ENCODE measurements at places on chromosomes 6 and 20.

GRCh38 chr20:10110151-10110550 lies 75.4 kb downstream of the ANKEF1 start:
- no peak for DNase-seq

DNA sequence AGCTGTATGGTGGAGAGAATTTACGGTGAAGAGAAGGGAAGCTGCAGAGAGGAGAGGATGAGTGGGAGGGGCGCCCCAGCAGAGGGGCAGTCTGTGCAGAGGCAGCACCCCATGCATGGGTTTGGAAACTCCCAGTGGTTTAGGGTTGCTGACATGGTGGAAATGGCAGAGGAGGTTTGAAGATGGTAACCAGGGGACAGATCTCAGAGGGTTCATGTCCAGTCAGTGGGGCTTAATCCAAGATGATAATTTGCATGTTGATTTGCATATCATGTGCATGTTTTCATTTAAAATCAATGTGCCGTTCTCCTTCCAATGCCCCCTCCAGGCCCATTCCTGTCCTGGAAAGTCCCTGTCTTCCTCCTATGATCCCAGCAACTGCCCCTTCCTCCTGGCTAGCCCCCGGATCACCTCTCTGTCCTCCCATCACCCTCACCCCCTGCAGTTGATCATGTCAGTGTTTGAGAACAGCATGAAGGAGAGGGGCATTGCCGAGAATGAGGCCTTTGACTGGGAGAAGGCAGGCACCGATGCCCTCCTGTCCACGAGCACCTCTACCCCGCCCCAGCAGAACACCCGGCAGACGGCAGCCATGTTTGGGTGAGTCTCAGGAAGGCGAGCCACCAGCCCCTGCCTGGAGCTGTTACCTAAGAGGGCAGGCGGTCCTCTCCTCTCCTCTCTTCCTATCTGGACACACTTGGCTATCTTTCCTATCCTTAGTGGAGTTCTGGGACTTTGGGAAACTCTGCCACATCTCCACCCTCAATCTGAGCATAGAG lies 14.3 kb downstream of the TTBK1 start:
- DNase-seq = no peak

- DNase-seq = no peak
Measured at GRCh38 chr6:16716321-16716858, 44.9 kb downstream of the ATXN1 start.

DNA sequence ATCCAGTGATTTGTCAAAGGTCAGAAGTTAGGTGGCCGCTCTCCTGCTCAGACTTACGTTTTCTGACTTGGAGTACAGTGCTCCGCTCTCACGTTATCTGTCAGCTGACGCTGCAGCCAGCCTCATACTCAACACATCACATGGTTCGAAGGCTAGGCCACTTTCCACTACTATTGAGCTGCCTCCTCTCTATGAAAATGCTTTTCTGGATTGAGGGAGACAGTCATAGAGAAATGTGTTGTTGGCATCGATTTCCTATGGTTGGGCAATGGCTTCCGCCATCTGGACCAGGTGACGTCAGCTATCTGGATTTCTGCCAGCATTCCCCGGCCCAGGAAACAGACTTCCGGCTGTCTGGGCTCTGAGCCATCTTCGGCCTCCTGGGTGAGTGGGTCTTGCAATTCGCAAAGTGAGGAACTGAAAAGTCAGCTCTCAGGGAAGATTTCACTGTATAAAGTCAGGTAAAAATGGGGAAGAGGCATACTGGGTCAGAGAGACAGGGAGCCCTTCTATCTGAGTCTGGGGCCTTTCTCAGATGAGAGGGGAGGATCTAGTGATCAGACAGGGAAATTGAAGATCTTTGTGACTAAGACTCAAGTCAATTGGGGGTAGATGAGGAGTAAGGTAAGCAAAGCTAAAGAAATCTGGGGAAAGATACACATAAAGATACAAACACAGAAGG lies 37.5 kb upstream of the IER3 start:
- DNase-seq = no peak

DNA sequence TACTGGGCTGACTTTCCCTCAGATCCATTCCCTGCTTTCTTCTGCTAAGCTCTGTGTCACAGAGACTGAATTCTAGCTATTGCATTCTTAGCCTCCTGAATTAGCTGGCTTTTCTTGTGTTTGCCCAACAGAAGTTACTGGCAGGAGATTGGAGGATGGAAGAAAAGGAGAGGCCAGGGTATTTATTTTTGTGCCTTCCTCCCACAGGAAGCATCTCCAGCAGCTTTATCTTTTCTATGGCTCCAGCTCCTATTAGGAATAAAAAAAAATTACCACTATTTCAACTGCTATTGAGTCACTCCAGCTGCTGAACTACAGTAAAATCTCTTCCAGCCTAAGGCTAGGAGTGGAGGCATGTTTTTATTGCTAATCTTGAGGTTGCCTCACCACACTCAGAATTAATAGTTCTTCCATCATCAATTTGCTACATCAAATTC lies 492.4 kb downstream of the RFPL4B start:
- no peak for DNase-seq

DNA sequence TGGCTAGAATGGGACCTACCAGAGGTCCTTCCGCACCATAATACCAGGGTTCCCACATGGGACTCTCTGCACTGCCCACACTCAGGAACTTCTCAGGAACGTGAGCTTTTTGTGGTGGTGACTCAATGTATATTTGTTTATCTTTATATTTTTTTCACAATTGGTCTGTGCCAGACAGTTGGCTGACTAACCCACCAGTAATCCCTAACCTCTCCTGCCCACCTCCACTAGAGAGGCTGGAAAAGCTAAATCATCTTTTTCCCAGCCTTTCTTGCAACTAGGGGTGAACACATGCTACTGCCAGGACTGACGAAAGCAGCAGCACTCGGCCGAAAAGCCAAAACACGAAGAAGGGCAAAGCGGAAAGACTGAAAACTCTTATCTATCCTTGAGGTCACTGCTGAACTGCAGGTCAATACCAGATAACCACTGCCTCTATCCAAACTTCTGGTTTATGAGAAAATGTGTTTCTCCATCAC lies 112.9 kb downstream of the TRERF1 start:
- DNase-seq = no peak

GRCh38 chr6:149032599-149033405 lies 284.7 kb upstream of the TAB2 start:
- DNase-seq = no peak

DNA sequence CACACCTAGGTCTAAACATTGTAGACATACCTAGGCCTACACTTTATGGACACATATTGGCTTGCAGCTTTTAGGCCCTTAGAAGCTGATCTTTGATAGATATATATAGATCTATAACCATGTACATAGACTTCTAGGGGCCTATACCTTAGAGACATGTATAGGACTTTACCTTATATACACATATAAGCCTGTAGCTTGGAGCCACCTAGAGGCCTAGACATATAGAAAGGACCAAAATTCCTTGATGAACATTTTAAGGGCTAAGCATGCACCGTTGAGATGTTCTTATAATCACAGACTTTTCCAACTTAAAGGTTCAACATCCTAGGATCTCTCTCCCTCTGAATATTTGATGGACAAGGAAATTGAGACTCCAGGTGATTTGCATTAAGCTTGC lies 371.7 kb upstream of the SASH1 start:
- no peak for DNase-seq

DNA sequence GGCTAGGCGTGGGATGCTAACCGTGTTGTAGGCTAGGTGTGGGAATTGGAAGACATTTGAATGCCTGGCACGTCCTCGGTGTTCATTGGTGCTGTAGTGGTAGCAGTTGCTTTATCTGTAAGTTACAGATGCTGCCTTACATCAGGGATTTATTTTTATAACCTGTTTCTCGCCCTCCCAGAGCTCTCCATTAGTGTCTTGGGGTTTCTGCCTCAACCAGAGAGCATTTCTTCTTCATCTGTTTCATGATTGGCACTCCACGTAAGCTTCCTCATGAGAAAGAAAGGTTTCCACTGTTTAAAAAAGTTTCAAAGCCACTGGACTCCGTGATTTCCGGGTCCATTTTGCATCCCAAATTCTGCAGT lies 9.0 kb downstream of the IGF2R start:
- no peak for DNase-seq

- no peak for DNase-seq
Measured at GRCh38 chr6:149065658-149066556, 251.6 kb upstream of the TAB2 start.

DNA sequence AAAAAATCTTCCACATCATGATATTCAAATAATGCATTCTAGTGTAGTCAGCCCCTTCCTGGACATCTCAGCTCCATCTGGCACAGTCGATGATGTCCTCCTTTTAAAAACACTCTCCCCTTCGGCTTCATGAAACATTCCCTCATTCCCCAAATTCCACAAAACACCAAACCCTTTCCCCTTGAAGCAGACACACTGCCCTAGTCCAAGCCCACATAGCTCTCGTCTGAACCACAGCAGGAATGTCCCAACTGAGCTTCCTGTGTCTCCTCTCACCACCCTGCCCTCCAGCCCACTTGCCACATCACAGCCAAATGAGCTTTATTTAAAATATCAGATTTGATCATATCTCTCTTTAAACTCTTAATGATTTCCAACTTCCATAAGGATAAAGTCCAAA lies 106.4 kb upstream of the CARMIL1 start:
- no peak for DNase-seq

DNA sequence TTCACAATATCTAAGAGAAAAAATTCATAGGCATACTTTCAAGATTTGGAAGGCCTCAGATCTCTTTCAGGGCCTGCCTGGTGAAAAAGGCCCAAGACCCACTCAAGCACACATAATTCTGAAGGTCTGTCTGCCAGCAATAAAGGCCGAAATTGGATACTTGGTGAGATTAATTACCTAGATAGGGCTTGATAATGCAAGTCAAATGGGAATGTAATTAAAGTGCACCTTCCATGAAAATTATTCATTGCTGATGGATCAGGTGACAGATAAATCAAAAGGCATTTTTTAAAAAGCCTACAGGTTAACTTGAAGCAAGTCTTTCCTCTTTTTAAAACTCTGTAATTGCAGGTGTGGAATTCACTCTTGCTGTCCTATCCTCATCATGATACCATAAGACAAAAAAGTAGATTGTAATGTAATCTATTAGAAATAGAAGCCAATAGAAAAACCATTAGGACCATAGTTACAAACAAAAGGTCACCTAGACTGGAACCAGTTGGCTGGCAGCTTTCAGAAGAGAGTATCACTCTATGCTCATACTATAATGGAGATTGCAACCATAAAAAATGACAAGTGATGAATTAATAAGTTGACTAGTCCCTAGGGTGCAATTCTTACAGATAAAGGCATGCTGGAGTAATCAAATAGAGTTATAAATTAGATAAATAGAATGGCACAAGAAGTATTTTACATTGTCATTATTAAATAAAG lies 77.3 kb downstream of the EPHA7 start:
- no peak for DNase-seq

- DNase-seq = no peak
Measured at GRCh38 chr20:17189976-17190695, 36.7 kb upstream of the PCSK2 start.

- DNase-seq = no peak
Measured at GRCh38 chr6:42366999-42367352, 84.8 kb downstream of the TRERF1 start.

DNA sequence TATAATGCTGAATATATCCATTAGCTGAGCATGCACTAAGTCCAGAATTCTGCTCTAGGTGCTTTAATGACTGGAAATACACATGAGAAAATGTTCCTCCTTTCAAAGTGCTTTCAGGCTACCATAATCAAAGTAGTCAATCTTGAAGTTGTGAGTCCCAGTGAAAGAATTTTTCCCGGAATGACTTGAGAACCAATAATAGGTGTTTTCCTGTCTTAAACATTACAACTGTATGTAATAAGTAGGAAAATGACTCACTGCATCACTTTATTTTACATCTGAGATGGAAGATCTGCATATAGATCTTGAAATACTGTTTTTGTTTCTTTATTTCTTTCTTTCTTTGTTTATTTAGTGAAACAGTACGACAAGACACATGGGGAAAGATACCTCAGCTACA lies 437.4 kb upstream of the JAG1 start:
- no peak for DNase-seq

DNA sequence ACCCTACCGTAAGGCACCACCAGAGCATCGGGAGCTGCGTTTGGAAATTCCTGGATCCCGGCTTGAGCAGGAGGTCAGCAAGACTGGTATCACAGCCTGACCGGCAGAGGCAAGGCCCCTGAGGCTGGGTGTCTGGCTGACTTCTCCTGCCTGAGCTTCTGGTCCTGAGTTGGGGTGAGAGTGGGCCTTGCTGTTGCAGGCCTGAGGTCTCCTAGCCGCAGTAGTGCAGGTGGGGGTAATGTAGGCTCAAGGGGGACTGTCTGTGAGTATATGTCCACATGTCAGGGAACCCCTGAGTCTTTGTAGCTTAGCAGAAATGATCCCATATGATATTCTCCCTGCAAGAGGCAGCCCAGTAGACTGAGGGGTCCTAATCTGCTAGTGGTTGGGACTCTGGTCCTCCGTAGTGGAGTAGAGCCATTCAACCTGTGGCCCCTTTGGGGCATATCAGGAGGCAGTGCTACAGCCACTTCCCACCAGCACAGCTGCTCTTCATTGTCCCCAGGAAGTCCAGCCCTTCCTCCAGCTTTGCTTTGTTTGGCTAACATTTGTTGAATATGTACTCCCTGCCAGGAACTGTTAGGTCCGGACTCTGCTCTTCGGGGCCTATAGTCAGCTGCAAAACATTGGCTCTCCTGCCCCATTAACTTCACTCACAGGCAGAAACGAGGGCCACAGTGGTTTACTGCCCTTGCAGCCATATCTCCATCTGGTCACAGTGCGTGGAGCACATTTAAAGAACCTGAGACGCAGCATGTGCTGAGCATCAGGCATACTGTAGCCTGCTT lies 10.9 kb downstream of the LRRC73 start:
- no peak for DNase-seq

GRCh38 chr6:113588646-113589045 lies 268.5 kb upstream of the MARCKS start:
- no peak for DNase-seq

DNA sequence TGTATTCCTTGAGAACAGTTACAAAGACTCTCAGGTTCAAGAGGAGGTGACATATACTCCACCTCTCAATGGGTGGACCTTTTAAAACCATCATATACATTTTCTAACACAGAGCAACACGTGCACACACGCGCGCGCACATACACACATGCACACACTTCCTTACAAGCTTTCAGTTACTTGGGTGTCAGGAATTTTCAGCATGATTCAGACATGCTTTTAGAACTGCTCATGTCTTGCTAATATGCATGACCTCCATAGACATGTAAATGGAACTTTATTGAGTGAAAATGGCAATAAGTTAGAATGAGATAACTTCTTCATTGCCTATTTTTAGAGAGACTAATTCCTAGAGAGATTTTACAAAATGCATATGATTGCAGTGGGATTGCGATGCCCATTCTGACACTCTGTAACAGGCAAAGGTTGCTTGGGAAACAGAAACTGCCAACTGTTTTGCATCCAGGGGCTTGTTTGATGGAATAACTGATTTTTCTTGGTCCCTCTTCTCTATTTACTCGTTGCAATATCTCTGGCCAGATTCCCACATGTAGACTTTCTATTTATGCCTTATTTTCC lies 531.4 kb upstream of the RNF217 start:
- no peak for DNase-seq

- no peak for DNase-seq
Measured at GRCh38 chr20:44253528-44253927, 6.4 kb downstream of the GDAP1L1 start.

Measured in GM18507 (cell line).